ENCODE measurements at places on chromosomes 2 and 18. TPM values are rescaled to one million over a fixed set of nuclear protein-coding genes. Genes with fewer than 3 reads are reported as not detected.
A peak's percentile ranks its signal among the peaks of the same experiment; 100 is the strongest.

ANKRD44 gene
- total RNA-seq = 18.8 TPM

GRCh38 chr2:51734115-51734514 lies 702.2 kb upstream of the NRXN1 start:
- no peak for DNase-seq

GRCh38 chr2:20928617-20929016 lies 105.7 kb upstream of the LDAH start:
- DNase-seq = no peak

DNA sequence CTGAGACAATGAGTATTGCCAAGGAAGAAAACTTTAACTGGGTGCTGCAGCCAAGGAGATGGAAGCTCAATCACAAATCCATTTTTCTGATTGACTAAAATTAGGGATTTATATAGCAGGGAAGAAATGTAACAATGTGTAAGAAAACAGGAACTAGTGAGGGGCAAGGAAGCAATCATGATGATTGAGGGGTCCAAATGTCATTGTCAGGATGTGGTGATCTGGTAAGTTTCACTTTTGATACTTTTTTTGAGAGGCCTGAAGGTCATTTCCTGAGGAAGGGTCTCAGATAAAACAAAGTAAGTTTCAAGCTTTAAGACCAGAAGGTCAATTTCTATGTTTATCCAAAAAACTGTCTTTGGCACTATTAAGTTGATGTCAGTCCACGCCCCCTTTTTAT lies 12.0 kb upstream of the GCC2 start:
- no peak for DNase-seq

RAB1A gene
- 135 TPM for total RNA-seq

SP5 gene
- total RNA-seq = not detected

DNA sequence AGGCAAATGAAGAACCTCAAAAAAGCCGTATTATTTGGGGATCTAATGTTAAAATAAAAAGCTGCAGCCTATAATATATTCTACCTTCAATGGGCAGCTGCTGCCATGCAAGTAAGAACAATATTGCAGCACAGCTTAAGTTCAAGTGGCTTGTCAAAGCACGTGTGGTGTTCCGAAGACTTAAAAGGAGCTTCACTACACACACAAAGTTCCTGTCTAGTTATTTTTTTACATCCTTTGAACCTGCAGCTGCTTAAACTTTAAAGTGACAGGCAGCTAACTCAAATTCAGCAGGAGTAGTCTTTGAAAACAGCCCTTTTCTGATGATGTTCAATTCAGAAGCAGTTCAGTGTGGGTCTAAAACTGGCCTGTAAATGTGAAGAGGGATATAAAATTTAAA lies 85.8 kb upstream of the XIRP2 start:
- DNase-seq = no peak

- no peak for DNase-seq
Measured at GRCh38 chr18:69759046-69759445, 188.6 kb downstream of the CD226 start.

DYSF gene
- total RNA-seq = 45.4 TPM

PAX3 gene
- total RNA-seq = 0.34 TPM

GRCh38 chr18:73715210-73715670 lies 432.4 kb downstream of the FBXO15 start:
- DNase-seq = peak; percentile 27

EFR3B gene
- 6.3 TPM for total RNA-seq

DNA sequence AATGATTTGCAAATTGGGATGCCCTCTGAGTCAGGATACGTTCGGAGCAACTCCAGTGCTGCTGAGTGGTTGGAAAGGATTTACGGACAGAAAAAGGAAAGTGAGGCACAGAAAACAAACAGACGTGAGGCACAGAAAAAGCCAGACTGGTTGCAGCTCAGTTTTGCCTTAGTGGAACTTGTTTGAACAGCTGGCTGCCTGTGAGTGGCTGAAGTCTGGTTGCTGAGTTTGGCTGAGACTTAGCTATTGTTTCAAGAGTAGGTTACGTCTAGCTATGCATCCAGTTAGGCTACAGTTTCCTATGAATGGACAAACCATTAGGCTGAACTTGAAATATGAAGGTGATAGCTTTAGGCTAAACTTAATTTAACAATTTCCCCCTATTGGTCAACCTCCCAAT lies 256.6 kb downstream of the VAPA start:
- DNase-seq = no peak

TNFAIP6 gene
- 3.5 TPM for total RNA-seq

DNA sequence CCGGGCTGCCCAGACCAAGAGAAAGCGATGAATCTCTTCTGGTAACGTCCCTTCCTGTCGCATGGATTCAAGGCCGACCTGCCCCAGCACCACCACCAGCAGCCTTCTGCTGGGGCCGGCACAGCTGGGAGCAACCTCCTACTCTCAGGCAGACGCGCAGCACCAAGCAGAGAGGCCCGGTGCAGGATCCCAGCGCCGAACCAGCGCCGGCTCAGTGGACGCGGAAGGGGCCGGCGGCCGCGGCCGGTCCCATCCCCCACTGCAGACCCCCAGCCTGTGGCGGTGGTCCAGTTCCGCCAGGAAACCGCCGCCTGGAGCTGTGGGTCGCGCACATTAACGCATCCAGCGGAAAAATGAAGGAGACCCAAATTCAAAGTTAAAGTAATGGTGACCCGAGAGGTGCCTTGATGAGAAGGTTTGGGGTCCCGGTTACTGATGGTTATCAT lies 525 bp upstream of the MAL start:
- DNase-seq = no peak

GRCh38 chr2:218990612-218991011 lies 2.6 kb downstream of the CRYBA2 start:
- DNase-seq = no peak

RABL2A gene
- total RNA-seq = 11.0 TPM

DNA sequence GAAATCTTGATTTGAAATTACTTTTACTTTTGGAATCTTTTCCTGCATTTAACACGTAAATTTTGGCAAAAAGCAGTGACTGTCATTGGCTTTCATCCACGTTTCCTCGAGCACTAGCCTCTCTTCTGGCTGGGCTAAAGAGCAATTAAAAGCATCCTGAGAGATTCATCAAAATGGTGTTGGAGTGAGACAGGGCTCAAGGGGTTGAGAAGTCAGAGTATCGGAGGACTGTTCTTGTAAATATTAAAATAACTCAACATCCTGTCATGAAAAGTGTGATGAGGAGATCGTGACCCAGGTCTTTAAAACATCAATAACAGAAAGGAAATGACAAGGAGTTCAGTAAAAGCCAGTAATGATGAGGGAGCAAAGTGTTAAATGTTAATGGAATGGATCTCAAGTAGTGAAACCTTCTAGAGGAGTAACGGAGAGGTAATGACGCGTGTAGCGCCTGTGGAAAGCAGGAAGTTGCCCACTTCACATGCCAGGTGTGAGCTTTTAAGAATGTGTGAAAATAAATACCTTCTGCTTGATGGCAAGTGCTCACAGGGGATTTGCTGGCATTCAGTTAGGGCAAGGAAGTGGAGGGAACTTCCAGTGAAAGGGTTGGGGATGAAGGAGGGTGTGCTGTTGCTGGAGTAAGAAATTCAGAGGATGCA lies 754.4 kb downstream of the ADCYAP1 start:
- no peak for DNase-seq

GRCh38 chr2:233059797-233060500 lies at the start of gene INPP5D:
TSS of gene INPP5D (plus strand) at chr2:233060342. CDS start at chr2:233060479, 137 bp downstream.
- DNase-seq = peak; percentile 70

DNA sequence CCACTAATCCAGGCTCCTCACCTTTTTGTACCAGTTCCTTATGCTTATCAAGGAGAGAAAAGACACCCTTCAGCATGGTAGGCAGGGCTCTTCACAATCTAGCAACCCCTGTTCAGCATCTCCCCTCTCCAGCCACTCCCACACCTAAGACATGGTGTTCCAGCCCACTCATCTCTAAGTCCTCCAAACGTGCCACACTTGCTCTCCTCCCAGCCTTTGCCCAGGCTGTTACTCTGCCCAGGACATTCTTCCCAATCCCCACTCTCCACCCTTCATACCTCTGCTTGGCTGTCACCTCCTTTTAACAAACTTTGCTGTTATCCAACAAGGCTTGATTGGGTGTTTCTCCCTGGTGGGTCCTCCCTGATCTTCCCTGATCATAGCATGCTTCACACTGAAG lies 270.6 kb upstream of the CHAC2 start:
- DNase-seq = no peak

Measured in right cardiac atrium (tissue), 5 donors.